ENCODE measurements at places on chromosomes 1 and 21. TPM values are rescaled to one million over a fixed set of nuclear protein-coding genes. Genes with fewer than 3 reads are reported as not detected.

GRCh38 chr1:9028921-9029705, 2.9 kb upstream of the SLC2A7 start:
- no peak for DNase-seq

The PTAFR gene
- polyA plus RNA-seq, result 3.4 TPM

DNA sequence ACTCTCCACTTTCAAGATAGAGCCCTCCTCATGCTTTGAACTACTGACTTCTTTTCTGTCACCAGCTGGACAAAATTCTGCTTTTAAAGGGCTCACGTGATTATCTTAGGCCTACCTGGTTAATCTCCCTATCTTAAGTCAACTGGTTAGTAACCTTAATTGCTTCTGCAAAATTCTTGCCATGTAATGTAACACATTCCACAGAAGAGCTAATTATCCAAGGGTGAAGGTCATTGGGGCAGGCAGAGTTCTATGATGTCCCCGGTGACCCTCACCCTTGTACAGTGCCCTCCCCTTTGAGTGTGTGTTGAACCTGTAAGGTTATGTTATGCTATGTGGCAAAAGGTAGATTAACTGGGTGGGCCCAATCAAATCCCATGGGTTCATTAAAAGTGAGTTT, 25.2 kb upstream of the FOXE3 start:
- DNase-seq, result no peak

DNA sequence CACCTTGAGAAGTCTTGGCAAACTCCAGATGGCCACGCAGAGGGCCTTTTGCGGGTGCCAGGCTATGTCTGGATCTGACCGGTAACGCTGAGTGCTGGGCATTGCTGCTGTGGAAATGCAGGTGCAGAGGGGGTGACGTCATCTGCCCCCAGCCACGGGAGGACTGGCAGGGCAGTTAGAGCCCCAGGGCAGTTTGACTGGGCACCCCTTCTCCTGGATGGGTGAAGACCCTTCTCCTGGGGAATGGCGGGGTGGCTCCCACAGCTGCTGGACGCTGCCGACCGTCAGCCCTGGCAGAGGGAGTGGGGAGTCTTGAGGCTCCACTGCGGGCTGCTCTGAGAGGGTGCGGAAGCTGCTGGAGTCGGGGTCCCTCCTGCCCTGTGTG, 12.6 kb upstream of the EDN2 start:
- no peak for DNase-seq

The H6PD gene
- 5.0 TPM for polyA plus RNA-seq

GRCh38 chr1:113507552-113508214, 117.4 kb downstream of the MAGI3 start:
- no peak for DNase-seq

Measured in H1 (cell line).